Uterus (tissue), 4 donors: ENCODE measurements at places on chromosomes 7 and 10. TPM values are rescaled to one million over a fixed set of nuclear protein-coding genes. Genes with fewer than 3 reads are reported as not detected.

Gene EGFR
- 36.4 TPM for total RNA-seq

Gene AKR1C4
- not detected for total RNA-seq

Gene BET1
- 10.3 TPM for total RNA-seq

Gene OR13A1
- not detected for total RNA-seq

Gene MEPCE
- 21.2 TPM for total RNA-seq

DNA sequence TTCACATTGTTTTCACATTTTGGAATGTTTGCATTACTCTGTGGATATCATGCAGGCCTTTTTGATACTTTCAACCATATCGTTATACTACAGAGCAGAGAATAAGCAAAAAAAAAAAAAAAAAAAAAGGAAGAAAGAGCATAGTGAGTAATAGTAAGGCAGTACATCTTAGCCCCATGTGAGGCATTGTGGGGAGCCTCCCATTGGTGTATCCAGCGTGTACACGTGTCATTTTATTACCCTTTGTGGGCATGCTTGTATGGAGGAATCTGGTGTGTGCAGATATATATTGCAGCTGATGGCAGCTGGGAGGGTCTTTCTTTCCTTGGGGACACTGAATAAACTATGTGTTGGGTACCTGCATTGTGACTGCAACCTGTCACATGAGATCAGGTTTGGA lies 19.6 kb downstream of the R3HCC1L start:
- H3K36me3 ChIP-seq = no peaks in the 10 kb centered on the region
- no peak for DNase-seq
- H3K27ac ChIP-seq = no peak overlapping the region
- H3K4me3 ChIP-seq = no peak overlapping the region

DNA sequence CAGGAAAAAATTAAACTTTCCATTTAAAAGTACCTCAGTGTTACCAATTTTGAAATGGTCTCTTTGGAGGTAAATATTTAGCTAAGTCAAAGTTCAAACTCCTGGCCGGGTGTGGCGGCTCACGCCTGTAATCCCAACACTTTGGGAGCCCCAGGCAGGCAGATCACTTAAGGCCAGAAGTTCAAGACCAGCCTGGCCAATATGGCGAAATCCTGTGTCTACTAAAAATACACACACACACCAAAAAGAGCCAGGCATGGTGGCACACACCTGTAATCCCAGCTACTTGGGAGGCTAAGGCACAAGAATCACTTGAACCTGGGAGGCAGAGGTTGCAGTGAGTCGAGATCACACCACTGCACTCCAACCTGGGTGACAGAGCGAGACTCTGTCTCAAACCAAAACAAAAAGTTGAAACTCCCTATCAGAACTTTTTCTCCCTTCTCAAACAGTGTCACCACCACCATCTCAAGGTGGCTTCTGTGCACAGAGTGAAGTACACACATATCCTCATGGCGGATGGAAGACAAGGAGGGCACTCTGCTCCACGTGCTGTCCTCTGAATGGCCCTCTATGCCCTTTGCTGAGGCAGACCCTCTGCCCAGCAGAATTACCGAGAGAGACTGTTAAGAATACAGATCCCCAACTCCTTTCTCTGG lies 11.7 kb upstream of the PIK3CG start:
- H3K4me3 ChIP-seq = no peak overlapping the region
- H3K27me3 ChIP-seq = no peaks in the 10 kb centered on the region
- no peak overlapping the region for H3K27ac ChIP-seq

DNA sequence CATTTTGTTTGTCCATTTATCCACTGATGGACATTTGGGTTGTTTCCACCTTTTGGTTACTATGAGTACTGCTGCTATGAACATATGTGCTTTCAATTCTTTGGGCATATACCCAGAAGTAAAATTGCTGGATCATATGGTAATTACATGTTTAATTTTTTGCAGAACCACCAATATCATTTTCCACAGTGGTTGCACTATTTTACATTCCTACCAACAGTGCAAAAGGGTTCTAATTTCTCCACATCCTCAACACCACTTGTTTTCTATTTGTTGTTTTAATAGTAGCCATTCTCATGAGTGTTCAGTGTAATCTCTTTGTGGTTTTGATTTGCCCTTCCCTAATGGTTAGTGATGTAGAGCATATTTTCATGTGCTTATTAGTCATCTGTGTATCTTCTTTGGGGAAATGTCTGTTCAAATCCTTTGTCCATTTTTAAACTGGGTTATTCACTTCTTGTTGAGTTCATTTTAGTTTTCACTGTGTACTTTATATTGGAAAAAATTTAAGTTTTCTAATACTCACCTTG lies 101.9 kb downstream of the HIBADH start:
- no peak overlapping the region for H3K27ac ChIP-seq
- no peak overlapping the region for H3K4me3 ChIP-seq
- H3K4me1 ChIP-seq = no peaks in the 10 kb centered on the region
- no peak for DNase-seq
- H3K36me3 ChIP-seq = no peaks in the 10 kb centered on the region

GRCh38 chr7:155850001-155850436 lies 37.8 kb upstream of the SHH start:
- H3K27ac ChIP-seq = no peak overlapping the region
- H3K4me3 ChIP-seq = no peak overlapping the region
- H3K27me3 ChIP-seq = no peaks in the 10 kb centered on the region
- no peaks in the 10 kb centered on the region for H3K36me3 ChIP-seq
- no peaks in the 10 kb centered on the region for H3K4me1 ChIP-seq
- DNase-seq = no peak

DNA sequence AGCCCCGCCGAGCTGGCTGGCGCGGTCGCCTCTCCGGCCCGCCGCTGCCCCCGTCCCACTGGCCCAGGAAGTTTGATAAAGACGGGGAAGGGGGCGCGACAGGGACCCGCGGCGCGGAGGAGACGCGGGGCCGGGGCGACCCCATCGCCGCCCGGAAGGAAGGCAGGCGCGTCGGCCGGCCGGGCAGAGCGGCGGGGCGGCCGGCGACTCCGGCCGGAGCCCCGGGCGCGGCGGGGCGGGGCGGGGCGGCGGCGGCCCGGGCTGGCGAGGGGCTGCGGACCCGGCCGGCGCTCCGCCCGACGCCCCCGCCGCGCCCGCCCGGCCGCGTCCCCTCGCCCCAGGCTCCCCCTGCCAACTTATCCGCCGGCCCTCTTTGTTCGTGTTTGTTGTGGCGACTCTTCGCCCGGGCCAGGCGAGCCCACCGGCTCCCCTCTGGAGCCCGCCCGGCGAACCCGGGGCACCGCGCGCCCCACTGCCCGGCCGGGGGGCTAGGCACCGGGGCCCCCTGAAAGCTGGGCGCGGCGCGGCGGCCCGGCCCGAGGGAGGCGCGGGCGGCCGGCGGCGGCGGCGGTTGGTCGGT lies 571 bp downstream of the KDM7A start:
- no peaks in the 10 kb centered on the region for H3K27me3 ChIP-seq
- H3K4me3 ChIP-seq = peak overlapping the region; percentile 68

GRCh38 chr7:65975814-65976445 lies 6.1 kb downstream of the GUSB start:
- H3K4me1 ChIP-seq = peaks cover 7% of the 10 kb centered on the region
- no peak overlapping the region for H3K4me3 ChIP-seq
- H3K27ac ChIP-seq = no peak overlapping the region

DNA sequence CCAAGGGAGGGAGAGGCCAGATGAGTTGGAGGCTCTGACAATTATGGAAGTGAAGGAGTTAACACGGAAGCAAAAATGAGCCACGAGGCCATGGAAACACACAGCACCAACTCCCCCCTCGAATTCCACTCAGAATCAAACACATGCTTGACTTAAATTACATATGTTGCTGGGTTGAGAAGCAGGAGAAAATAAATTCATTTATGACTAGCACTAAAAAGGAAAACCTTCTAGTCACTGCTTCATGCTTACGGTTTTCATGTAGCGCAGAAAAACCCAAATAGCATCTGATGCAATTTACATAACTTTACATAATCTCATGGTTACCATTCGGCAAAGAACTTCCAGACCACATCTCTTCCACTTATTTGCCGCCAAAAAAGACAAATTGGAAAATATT lies 51.5 kb downstream of the SFMBT2 start:
- H3K27ac ChIP-seq = no peak overlapping the region
- H3K36me3 ChIP-seq = no peaks in the 10 kb centered on the region
- no peak overlapping the region for H3K4me3 ChIP-seq
- H3K4me1 ChIP-seq = no peaks in the 10 kb centered on the region

DNA sequence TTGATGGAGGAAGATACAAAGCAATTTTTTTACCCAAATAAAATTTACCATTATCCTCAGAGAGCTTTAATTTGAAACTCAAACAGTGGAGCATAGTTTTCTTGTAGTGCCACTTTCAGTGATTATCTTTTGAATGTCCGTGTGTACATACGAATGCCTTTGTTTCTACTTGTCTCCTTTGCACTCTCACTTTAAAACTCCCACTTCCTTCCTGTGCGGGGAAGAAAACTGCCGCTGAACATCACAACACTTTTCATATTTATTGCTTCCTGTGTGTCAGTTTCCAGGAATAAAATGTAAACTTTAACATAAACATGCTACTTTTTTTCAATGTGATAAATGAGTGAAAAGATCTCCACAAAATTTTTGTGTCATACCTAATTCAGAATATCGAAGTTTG lies 102.4 kb downstream of the SEMA3A start:
- DNase-seq = no peak
- H3K36me3 ChIP-seq = no peaks in the 10 kb centered on the region

DNA sequence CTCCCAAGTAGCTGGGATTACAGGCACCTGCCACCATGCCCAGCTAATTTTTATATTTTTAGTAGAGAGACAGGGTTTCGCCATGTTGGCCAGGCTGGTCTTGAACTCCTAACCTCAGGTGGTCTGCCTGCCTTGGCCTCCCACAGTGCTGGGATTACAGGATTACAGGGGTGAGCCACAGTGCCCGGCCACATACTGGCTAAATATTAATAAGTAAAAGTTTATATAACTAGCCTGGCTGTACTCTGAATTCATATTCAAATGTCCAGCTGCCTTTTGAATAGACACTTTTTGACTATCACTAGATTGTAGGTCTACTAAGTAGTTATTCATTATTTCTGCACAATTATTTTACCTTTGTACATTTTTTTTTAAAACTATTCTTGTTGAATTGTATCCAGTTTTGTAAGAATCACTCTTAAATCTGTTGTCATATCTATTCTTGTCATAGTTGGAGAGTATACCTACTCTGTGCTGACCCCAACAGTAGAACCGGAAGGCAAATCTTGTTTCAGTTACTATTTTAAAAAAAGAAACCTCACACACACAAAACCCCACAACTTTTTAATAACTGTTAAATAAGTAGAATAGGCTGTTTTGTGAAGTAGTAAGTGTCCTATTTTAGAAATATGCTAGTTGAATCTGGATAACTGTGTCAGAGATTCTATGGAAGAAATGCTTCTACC lies 29.6 kb downstream of the MINPP1 start:
- H3K4me3 ChIP-seq = no peak overlapping the region
- no peak overlapping the region for H3K27ac ChIP-seq
- no peaks in the 10 kb centered on the region for H3K27me3 ChIP-seq

DNA sequence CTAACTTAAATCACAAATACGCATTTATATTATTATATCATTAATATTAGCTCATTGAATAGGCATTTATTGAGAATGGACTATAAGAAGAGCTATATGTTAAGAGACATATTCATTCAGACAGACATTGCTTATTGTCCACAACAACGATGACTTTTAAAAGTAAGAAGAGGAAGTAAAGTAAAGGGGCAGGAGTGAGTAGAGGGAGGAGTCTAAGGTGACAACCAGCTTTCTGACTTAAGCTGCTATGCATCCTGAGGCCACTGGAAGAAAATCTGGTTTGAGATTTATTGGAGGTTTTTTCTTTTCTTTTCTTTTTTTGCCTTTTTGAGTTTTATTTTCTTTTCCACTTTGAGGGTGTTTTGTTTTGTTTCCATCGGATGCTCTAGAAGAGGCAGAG lies 723.5 kb downstream of the GRM8 start:
- H3K27me3 ChIP-seq = no peaks in the 10 kb centered on the region
- no peak overlapping the region for H3K27ac ChIP-seq
- no peak for DNase-seq
- H3K4me3 ChIP-seq = no peak overlapping the region
- H3K4me1 ChIP-seq = no peaks in the 10 kb centered on the region
- no peaks in the 10 kb centered on the region for H3K36me3 ChIP-seq

DNA sequence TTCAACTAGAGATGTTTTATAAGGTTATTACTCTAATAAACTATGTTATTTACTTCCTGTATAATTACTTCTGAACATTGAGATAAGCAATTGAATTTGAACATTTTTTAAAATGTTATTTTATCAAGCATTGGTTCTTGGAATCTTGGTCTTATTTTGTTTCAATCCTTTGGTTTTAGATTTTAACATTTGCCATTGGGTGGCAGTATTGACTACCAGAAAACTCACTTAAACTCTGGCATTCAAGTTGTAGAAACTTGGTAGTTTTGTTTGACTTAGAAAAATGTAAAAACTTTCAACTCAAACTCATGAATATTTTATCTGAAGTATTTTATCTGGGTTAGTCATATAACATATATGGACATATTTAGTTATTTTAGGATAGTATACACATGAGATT lies 48.1 kb downstream of the ATRNL1 start:
- H3K36me3 ChIP-seq = no peaks in the 10 kb centered on the region
- no peak for DNase-seq
- no peak overlapping the region for H3K4me3 ChIP-seq
- no peaks in the 10 kb centered on the region for H3K4me1 ChIP-seq
- H3K27me3 ChIP-seq = no peaks in the 10 kb centered on the region
- no peak overlapping the region for H3K27ac ChIP-seq

DNA sequence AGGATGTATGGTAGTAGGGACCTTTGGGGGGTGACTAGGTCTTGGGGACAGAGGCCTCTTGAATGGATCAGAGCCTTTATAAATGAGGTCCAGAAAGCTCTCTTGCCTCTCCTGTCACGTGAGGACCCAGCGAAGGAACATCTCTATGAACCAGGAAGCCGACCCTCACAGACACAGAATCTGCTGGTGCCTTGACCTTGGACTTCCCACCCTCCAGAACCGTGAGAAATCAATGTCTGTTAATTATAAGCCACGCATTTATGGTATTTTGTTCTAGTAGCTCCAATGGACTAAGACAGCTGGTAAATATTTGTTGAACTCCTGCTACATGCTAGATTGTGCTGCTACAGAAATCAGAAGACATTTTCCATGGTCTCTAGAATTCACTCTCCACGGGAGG lies 276.9 kb downstream of the SFMBT2 start:
- no peaks in the 10 kb centered on the region for H3K36me3 ChIP-seq
- H3K27ac ChIP-seq = no peak overlapping the region
- DNase-seq = no peak

DNA sequence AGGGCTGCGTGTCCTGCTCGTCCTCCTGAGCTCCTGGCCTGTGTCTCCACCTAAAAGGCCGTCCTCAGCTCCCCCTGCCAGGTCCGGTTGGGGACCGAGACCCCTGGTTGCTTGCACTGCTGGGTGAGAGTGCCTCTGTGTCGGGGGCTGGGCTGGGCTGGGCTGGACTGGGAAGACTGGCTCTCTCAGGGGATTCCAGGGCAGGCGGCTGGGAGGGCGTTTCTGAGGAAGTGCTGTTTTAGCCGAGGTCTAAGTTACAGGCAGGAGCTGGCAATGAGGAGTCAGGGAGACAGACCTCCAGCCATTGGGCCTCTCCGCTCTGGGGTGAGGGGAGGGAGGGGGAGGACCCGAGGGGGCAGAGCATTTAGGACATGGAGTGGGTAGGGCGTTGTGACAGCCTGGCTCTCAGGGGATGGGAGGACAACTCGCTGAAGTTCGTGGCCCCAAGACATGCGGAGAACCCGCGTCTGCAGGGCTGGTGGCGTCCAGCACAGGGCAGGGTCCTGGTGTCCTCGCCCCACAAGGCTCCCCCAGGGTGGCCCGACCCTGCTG lies 20.9 kb downstream of the FOXK1 start:
- H3K27ac ChIP-seq = peak overlapping the region; percentile 37
- H3K4me1 ChIP-seq = peaks cover 5% of the 10 kb centered on the region
- no peak overlapping the region for H3K4me3 ChIP-seq
- DNase-seq = no peak
- H3K36me3 ChIP-seq = no peaks in the 10 kb centered on the region
